HEK293T (cell line): ENCODE measurements at places on chromosomes 16 and 17.
A peak's percentile ranks its signal among the peaks of the same experiment; 100 is the strongest.

GRCh38 chr16:352547-353403 lies at the start of gene AXIN1:
Gene AXIN1 (minus strand): TSS chr16:352723. CDS start chr16:347025, 5,698 bp downstream.
- peak; percentile 97 for DNase-seq

DNA sequence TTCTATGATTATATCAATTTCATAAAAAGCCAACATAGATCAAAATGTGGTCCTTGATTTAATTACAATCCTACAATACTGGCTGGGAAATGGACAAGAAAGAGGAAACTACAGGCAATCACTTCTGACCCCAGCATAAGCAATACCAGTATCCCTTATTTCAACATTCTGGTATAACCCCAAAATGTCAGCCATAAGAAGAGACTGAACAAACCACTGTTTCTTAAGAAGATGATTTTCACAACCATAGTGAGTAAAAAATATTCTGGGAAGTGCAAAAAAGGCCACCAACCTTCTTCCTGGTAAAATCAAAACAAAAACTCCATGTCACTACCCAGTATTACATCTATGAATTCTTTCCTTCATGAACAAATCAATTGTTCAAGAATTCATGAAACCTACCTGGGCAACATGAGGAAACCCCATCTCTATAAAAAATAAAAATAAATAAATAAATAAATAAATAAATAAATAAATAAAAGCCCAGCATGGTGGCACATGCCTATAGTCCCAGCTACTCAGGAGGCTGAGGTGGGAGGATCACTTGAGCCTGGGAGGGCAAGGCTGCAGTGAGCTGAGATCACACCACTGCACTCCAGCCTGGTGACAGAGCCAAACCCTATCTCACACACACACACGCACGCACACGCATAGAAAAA lies 7.5 kb downstream of the N4BP1 start:
- DNase-seq, result no peak

GRCh38 chr17:19645734-19646201 lies 2.8 kb upstream of the ALDH3A2 start:
- peak; percentile 46 for DNase-seq

GRCh38 chr17:44279666-44280391 lies 11.9 kb upstream of the SLC4A1 start:
- DNase-seq, result no peak

DNA sequence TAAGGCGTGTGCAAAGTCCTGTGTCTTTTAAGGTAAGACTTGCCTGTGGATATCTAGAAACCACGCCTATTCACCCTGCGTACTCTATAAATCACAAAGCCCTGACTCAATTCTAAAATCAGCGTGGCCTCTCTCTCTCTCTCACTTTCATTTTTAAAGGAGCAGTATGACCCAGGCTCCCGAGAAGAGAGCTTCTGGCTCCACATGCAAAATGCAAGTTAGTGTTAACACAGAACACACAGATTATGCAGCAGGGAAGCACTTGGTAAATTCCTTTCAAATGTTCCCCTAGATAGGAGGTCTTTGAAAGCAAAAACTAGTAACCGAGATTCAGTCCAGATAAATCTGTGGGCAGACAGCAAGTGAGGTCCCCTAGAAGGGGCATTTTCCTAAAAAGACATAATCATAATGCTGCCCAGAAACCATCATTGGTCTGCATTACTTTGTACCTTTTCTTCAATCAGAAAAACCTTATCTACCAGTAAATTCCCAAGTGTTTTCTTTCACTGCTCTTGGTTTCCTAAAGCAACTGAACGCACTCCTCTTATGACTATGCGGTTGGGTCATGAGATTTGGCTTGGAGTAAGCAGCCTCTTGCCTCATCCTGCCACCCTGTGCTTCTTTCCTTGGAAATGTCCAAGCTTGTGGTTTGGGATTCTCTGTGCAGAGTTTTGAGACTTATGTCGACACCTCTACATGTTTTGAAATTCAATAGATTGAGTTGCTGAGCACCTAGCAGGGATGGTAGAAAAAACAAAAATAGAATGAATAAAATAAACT lies 31.7 kb upstream of the KCNJ2 start:
- peak; percentile 37 for DNase-seq

DNA sequence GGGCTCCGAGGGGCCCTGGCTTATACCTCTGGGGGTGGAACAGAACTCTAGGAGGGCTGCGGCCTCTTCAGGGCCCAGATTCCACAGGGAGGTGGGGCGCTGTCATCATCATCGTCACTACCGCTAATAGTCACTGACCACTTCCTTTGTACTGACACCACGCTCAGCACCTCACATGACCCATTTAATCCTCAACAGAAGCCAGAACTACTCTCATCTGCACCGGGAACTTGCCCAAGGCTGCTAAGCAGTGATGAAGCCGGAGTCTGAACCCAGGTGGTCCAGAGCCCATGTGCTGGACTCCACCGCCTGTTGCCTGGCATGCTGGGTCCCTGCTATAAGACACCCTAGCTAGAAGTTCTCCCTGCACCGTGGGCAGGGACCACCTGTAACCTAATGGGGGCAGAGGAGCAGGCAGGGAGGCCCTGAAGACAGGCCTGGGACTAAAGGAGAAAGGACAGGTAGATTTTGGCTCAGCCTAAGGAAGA lies 12.0 kb downstream of the UNC13D start:
- DNase-seq, result no peak

- DNase-seq, result no peak
Observed at GRCh38 chr16:69838489-69838888, 76.4 kb downstream of the WWP2 start.

GRCh38 chr16:54059319-54059718 lies 227.3 kb downstream of the IRX3 start:
- DNase-seq, result peak; percentile 51

DNA sequence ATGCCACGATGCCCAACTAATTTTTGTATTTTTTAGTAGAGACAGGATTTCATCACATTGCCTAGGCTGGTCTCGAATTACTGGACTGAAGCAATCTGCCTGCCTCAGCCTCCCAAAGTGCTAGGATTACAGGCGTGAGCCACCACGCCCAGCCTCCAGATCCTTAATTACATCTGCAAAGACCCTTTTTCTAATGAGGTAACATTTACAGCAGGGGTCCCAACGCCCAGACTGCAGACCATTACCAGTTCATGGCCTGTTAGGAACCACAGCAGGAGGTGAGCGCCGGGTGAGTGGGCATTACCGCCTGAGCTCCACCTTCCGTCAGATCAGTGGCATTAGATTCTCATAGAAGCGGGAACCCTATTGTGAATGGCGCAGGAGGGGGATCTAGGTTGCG lies 4.0 kb upstream of the RAB11FIP4 start:
- no peak for DNase-seq

- no peak for DNase-seq
Observed at GRCh38 chr17:8856869-8857575, 10.5 kb downstream of the PIK3R6 start.

DNA sequence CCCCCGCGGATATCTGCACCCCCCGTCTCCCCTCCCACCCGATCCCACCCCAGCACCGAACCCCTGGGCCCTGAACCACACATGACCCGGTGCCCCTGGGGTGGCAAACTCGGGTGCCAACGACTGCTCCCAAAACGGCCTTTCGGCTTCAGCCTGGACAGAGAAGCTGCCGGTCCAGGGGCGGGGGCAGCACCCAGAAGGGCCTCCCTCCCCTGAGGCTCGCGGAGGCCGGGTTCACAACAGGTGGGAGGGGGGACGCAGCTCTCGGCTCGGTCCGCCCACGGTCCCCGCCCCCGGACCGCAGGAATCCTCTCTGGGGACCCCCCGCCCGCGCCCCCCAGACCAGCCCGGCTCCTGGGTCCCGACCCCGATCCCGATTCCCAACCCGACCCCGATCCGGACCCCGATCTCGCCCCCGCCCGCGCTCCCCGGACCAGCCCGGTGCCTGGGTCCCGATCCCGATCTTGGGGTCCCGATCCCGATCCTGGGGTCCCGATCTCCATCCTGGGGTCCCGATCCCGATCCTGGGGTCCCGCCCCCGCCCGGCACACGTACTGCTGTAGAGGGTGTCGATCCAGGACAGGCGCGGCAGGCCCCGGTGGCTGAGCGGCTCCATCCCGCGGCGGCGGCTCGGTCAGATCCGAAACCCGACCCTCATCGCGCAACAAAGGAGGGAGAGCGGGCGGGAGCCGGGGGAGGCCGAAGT lies 516 bp downstream of the ABR start:
- no peak for DNase-seq

- DNase-seq, result no peak
Observed at GRCh38 chr17:34177642-34178041, 77.4 kb upstream of the CCL2 start.

DNA sequence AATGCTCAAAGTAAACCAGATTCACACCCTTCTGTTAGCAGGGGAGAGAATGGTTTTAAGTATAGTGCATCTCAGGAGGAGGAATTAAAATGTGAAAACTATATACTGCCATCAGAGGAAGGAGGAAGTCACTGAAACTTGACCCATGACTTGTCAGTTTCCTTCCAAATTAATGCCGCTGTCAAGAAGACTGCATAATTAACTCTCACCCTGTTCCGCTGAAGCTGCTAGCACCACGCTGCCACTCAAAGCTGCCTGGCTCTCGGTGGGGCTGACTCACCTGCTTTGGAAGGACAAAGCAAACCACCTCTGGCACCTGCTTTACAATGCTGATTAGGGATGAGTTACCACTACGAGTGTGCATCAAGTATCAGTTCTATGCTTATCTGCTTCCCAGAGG lies 37.8 kb upstream of the ULK2 start:
- DNase-seq, result no peak

DNA sequence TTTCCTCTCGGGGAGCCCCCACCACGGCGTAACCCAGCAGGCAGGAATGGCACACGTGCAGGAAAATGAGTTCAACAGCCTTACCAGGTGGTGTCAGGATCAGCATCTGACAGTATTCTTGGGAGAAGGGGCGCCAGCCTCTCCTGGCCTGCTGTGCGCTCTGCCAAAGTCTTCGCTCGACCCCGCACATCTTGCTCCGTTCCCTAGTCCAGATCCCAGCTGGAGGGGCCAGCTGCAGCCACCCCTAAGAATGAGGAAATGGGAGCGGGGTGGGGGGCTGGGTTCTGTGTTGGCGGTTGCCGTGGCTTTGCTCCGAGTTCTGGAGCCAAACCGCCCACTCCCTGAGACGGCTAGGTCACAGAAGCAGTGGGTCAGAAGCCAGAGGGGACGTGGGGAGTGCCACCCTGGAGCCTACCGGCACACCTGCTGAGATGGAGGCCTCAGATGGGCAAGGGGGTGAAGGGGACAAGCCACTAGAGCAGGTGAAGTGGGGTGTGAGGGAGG lies at the start of gene CHCT1:
Gene CHCT1 (plus strand): TSS at position 328 of the 504 bp plus-strand sequence. CDS start 104 bp downstream, at position 432.
- no peak for DNase-seq

DNA sequence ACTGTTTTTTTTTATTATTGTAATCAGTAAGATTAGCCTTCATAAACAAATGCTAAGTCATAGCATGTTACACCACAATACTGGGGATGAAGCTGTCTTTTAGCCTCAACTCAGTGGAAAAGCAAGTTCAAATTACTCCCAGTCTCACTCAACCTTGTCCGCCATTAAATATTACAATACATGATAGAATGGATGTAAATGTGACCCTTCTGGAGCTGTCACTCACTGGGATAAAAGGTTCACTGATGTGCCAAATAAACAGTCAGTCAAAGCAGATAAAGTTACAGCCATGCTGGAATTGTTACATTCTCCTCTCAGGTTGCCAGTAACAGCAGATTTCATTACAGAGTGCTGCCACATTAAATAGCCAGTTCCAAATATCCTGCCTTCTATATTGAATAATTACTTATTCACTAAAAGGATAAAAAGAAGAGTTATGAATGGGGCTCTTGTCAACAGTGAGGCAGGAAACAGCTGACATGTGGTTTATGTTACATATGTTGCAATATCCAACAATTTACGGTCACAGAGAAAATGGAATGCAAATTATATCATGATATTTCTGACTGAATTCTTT lies 53.4 kb downstream of the BRIP1 start:
- no peak for DNase-seq

- peak; percentile 84 for DNase-seq
Observed at GRCh38 chr17:3935140-3935542, 18.9 kb upstream of the P2RX1 start.

- DNase-seq, result peak; percentile 81
Observed at GRCh38 chr16:84084570-84085270, 32.0 kb downstream of the MBTPS1 start.

GRCh38 chr17:77330602-77331081 lies 189.9 kb downstream of the SEC14L1 start:
- no peak for DNase-seq

DNA sequence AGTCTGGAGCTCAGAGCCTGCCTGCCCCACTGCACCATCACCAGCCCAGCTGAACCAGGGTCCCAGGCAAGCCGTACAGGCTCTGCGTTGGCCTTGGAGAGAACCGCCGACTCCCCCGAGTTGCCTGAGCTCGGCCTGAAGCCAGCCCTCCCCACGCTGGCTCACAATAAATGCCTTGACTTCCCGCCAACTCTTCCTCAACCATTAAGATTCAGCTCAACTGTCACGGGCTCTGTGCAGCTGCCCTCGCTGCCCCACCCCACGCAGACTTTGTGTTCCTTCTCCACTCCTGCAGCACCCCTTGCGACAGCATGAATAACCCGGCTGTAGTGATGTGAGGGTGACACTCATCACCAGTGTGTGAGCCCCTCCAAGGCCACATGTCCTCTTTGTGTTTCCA lies 4.8 kb upstream of the QPRT start:
- DNase-seq, result no peak

- DNase-seq, result no peak
Observed at GRCh38 chr16:67943619-67944504, at the start of gene LCAT. Gene LCAT (minus strand): TSS chr16:67944120. CDS start chr16:67944101, 19 bp downstream.

DNA sequence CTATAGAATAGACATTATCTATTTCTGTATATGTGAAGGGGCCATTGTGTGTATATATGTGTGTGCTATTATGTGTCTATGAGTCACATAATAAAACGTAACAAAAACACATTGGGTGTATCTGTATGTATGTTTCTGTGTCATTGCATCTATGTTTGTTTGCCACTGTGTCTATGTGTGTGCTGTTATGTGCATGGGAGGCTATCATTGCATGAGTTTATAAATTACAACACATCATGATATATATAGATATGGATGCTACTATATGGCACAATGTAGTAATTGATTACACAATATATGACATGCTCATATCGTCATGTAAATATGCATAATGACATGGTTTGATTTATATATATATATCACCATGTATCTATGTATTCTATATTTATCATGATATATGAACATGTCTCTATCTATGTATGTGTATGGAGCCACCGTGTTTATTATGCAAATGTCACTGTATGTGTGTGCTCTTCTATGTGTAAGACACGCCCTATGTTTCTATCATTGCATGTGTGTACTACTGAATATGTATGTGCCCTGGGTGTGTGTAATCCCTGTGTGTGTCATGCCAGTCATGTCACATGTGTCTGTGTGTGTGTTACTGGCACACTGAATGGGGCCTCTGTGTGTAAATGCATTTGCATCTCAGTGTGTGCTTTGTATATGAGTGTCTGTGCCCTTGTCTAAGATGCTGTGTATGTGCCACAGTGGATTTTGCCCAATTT lies 1.4 kb upstream of the TSPOAP1 start:
- DNase-seq, result no peak

DNA sequence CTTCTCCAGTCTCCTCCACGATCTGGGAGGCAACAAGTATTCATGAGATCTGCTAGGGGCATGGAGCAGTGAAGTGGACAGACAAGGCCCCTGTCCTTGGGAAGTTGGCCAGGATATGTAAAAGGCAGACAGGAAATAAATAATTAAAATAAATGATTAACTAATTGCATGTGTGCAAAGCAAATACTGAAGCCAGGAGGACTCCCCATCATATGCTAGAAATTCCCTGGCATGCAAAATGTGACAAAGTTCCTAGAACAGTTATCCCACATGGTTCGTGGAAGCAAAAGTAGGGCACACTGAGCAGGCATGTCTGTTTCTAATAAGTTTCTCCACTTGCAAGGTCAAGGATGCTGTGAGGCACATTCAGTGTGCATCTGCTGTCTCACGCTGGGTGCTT lies 86.8 kb downstream of the CDYL2 start:
- DNase-seq, result no peak

GRCh38 chr17:36686123-36686669 lies 84.8 kb downstream of the MRM1 start:
- no peak for DNase-seq
